ENCODE measurements at places on chromosomes 13 and 19.

DNA sequence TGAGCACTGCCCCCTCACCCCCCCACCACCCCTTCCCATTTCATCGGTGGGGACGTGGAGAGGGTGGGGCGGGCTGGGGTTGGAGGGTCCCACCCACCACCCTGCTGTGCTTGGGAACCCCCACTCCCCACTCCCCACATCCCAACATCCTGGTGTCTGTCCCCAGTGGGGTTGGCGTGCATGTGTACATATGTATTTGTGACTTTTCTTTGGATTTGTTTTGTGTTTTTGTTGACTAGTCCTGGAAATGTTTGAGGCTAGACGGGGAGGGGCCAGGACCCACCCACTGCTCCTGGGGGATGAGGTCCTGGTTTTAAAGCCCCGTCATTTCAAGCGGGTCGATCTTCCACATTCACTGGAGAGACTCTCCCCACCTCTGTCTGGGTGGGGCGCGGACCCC, 3.0 kb upstream of the TEKTIP1 start:
- DNase-seq: no peak

- no peak for DNase-seq
These were observed 866 bp upstream of the LMO7 start for GRCh38 chr13:75635101-75635827.

DNA sequence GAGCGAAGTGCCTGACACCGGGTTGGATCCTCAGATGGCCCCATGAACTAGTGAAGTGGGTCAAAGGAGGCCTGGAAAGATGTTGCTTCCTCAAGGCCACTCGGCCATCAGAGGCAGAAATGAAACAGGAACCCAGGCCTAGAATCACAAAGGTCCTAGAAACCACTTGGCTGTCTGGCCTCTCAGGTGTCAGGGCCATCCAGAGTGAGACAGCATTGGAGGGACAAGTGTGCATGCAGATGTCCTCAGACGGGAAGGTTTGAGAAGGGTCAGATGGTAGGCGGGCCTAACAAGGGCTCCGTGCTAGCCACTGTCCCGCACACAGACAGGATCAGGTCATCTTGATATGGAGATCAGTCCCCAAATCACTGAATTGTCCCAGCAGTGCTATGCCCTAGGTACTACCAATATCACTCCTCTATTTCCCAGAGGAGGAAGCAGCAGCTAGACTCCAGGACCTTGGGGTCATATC, 14.3 kb downstream of the CCDC97 start:
- DNase-seq: no peak

GRCh38 chr19:39590265-39590664, 12.1 kb upstream of the LGALS13 start:
- DNase-seq: no peak

DNA sequence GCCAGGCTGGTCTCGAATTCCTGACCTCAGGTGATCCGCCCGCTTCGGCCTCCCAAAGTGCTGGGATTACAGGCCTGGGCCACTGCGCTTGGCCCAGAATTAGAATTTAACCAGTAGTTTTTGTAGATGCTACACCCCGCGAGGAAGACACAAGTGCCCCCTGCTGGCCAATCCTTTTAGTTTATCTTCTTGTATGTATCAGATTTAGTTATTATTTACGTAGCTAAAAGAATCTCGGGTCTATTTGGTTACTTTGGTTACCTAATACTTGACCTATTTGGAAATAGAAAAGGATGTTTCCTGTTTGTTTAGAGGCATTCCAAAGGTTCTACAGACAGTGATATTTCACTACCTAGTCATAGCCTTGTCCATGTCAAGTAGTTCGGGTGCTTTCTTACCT, 22.0 kb downstream of the MUC16 start:
- DNase-seq: no peak

DNA sequence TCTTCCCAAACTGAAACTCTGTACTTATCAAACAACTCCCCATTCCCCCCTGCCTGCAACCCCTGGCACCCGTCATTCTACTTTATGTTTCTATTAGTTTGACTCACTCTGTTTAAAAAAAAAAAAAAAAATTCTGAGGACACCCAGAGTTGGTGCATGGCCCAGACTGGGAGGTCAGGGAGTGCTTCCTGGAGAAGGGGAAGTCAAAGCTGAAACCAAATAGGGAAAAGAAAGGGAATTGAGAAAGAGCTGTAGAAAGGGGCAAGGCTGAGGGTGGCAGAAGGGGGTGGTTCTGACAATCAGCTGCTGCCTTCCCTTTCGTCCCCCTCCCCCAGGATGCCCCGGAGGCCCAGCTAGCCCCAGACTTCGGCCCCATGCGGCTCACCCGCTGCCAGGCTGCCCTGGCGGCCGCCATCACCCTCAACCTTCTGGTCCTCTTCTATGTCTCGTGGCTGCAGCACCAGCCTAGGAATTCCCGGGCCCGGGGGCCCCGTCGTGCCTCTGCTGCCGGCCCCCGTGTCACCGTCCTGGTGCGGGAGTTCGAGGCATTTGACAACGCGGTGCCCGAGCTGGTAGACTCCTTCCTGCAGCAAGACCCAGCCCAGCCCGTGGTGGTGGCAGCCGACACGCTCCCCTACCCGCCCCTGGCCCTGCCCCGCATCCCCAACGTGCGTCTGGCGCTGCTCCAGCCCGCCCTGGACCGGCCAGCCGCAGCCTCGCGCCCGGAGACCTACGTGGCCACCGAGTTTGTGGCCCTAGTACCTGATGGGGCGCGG, 9.0 kb upstream of the STRN4 start:
- DNase-seq: no peak

GRCh38 chr13:24181991-24182702, 21.6 kb downstream of the SPATA13 start:
- no peak for DNase-seq

DNA sequence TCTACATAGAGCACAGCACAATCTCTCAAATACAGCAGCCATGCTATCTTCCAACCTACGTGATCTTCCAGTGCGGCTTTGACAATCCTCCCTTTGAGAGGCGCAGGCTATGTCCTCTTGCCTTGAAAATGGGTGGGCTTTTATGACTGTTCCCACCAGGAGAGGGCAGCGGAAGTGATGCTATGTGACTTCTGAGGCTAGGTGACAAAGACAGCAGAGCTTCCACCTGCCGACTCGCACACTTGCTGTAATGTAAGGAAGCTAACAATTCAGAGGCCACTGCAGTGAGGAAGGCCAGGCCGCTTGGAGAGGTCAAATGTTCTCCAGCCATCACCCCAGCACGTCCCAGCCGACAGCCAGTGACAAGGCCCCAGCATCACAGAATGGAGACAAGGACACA, 65.8 kb downstream of the MRPL57 start:
- no peak for DNase-seq

DNA sequence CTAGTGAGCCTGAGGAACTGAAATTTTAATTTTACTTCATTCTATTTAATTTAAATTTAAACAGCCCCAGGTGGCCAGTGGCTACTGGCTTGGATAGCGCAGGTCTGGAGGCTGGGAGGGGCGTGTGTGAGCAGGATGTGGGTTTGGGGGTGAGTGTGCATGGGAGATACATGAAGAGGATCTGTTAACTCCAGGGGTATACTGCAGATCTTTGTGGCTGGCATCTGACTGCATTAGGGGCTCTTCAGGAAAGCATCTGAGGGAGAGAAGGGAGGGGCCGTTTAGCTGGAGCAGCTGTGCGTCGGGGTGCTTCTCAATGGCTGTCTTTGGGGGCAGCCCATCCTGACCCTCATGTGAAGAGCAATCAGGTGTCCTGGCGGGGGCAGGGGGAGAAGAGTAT, 6.8 kb downstream of the SHANK1 start:
- DNase-seq: no peak

- DNase-seq: no peak
These were observed 99.9 kb downstream of the COL4A2 start for GRCh38 chr13:110407021-110407420.

GRCh38 chr19:34688592-34688991, 11.1 kb downstream of the ZNF302 start:
- DNase-seq: no peak

DNA sequence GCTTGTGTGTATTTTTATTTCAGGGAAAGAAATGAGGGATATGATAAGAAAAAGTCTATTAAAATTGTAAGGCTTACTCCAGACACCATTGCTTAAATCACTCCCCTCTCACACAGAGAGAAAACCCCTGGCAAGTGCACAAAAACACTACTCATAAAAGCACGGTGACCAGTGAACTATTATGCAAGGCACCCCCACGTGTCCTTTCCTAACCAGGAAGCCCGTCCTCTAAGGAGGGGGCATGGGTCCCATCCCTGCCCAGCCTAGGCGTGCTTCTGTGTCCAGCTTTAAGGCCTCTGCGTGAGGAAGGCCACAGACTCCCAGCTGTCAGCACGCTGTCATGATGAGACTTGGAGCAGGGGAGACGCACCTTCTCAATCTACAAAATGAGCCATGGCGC, 83.5 kb downstream of the SLC7A1 start:
- DNase-seq: no peak

GRCh38 chr13:41048640-41049039, 12.7 kb upstream of the WBP4 start:
- no peak for DNase-seq

GRCh38 chr13:51714663-51715168, 89.2 kb downstream of the DHRS12 start:
- DNase-seq: no peak

DNA sequence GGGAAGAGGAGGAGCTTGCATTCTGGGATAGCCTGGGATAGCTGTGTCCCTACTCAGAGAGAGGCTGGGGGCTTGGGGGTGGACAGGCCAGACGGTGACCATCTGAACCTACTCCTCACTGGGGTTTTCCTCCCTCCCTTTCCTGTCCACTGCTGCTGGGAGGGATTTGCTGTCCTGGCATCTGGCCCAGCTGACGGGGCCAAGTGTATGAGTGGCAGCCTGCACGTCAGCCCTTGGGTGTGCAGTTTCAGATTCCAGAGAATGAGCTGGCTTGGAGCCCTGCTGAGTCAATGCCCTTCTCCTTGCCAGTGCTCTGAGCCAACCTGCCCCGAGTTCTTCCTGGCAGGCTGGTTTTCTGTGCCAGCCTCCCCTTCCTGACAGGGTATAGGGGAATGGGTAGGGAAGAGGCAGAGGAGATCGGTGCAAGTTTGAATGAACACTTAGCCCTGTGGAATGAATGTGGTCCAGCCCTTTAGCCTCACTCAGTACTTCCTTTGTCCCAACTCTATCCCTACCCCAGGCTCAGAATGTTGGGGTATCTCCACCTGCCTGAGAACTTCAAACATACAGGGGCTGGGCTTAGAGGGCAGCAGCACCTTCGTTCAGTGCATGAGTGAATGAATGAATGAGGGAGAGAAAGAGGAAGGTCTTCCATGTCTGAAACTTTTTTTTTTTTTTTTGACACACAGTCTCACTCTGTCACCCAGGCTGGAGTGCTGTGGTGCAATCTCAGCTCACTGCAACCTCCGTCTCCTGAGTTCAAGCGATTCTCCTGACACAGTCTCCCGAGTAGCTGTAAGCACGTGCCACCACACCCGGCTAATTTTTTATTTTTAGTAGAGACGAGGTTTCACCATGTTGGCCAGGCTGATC, 1.8 kb upstream of the ANGPTL4 start:
- DNase-seq: no peak

GRCh38 chr13:82739881-82740280, 1142.4 kb downstream of the SLITRK1 start:
- DNase-seq: no peak

DNA sequence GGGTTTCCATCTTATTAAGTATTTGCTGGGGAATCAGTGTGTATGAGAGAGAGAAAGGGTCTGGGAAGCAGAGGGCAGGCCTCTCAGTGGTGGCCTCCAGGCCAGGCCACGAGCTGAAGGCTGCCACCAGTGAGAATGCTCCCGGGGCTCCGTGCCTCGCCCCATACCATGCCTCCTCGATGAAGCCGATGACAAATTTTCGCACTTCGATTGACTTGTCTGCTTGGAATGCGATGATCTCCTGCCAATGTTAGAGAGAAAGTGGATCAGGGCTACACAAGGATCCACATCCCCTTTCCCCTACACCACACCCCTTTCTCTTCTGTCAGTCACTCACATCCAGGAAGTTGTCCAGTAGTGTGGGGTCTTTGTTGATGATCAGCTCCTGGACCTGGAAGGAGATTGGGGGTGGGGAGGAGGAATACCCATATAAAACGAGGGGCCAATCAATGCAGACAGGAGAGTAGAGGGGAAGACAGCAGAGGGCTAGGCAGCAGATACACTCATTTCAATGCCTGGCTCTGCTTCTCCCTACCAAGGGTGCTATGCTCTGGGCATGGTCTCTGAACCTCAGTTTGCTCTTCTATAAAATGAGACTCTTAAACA, 10.7 kb downstream of the SYMPK start:
- DNase-seq: no peak

GRCh38 chr19:35211545-35212230, 16.9 kb downstream of the FAM187B start:
- no peak for DNase-seq

DNA sequence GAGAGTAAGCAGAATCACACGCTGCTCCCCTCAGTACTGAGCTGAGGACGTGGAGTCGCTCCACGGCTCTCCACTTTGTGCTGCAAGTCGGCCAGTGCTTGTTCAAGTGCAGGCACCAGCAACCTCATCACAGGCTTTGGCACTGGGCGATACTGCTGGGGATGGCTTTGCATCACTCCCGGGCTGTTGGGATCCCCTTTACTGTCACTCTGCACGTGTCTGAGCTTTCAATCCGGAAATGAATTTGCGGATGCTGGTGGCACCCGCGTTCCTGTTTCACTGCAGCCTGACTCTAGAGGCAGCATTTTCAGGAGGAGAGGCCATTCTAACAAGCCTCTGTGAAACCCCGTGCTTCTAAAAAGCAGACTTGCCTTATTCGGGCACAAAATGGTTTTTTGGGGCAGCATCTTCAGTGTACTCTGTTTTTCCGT, 19.1 kb downstream of the SMARCA4 start:
- no peak for DNase-seq

GRCh38 chr13:52780611-52781010, 41.0 kb upstream of the CNMD start:
- DNase-seq: no peak

DNA sequence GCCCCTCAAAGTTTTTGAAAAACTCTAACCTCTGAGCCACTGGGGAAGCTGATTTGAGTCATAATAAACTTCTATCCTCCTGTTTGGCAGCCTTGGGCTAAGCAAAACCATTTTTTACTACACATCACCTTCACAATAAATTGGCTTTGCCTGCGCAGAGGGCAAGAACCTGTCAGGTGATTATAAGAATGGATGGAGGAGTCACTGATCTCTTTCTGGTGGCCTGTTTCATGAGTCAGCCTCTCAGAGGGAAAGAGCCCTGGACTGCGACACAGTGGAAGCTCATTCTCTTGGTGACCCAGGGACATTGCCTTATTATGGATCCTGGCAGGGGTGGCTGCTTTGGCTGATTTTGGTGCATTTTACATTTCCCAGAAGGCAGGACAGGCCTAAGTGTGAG, 17.5 kb upstream of the PSG9 start:
- DNase-seq: no peak

- no peak for DNase-seq
These were observed 2.3 kb downstream of the HTR2A start for GRCh38 chr13:46894568-46894967.

- DNase-seq: no peak
These were observed 85.5 kb upstream of the FGF14 start for GRCh38 chr13:102487330-102487729.

- no peak for DNase-seq
These were observed 6.5 kb downstream of the KCNN4 start for GRCh38 chr19:43774103-43774939.

- DNase-seq: peak; percentile 96
These were observed at the start of gene TIMM50 for GRCh38 chr19:39480337-39481228. TIMM50 (plus strand) TSS chr19:39480838; CDS start chr19:39480854, 16 bp downstream.
